ENCODE measurements at places on chromosomes 1 and 21.

GRCh38 chr21:27246741-27247140 is 279.9 kb upstream of the ADAMTS5 start:
- no peak for DNase-seq

GRCh38 chr21:15631342-15631741 is 98.4 kb upstream of the USP25 start:
- DNase-seq: no peak

DNA sequence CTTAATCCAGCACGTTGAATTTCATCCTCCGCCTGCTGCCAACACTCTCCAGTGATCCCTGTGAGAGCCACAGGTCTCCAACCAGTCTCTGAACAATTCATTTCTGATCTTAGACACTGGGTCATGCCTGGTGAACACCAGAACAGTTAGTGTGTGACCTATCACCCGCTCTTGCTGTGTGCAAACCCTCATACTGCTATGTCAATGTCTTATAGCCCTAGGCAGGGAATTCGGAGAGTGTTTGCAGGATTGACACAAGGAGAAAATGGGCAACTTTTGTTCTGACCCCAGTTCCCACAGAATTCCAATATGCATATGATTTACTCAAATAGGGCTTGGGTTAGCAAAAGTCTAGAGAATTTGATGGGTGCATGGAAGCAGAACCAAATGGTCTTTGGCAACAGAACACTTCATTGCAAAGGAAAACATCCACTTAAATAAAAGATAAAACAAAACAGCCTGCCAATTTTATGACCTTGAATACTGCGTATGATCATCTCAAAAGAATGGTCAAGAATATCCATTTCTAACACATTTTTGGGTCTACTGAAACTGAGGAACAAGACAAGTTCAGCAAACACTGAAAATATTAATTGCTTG is 23.0 kb upstream of the GUCA2B start:
- DNase-seq: no peak

DNA sequence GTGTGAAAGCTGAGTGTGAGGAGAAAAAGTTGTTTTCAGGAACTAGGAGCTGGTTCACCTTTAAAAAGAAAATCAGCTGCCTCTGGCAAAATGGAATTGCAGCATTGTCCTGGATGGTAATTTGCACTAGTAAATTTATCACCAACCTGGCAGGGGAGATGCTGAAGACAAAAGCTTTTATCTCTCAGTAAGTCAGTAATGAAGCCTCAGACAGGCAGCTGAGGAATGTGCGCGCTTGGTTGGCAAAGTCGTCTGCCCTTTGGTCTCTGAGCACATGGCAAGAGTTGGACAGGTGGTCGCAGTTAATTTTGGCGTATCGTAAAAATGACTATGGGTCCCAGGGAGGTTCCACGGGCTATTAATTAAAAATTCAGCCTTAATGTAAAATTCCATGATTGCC is 131.9 kb downstream of the BACH1 start:
- DNase-seq: no peak

DNA sequence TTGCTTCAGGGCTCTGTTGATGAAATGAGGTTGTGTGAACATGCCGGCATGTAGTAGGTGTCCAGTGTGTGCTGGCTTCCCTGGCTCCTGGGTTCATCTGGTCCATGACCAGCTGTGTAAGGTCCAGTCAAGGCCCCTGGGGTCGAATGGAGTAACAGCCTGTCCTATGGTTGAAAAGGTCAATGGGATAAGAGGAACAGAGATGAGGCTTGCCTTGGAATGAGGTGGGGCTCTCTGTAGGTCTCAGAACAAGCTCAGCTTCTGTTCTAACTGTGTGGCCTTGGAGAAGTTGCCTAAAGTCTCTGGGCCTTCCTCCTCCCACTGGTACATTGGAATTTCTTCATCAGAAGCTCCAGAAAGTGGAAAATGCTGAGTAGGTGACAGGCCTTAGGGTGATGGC is 26.6 kb downstream of the RPS6KA1 start:
- DNase-seq: no peak

DNA sequence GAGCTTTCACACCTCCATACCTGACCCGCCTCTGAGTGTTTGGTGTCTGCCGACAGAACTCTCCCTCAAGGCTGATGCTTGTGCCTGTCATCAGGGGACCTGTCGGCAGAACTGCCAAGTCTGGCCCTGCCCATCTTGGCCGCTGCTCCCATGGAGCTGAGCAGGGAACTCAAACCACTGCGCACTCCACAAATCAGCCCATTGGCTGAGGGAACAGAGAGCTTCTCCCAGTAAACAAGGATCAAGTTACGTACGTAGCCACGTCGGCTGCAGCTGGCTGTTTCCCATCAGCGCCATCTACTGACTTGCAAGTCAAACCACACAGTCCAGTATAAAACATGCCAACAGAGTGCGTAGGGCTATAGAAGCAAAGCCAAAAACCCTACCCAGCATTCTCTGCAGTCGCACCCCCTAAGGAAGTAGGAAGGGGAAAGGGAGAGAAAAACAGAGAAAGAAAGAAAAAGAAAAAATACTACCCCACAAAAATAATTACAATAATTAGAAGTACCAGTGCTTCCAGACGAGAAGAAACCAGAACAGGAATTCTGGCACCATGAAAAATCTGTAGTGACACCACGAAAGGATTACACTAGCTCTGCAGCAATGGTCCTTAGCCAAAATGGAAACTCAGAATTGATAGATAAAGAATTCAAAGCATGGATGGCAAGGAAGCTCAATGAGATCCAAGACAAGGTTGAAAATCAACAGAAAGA is 13.1 kb downstream of the KRTAP13-1 start:
- DNase-seq: peak; percentile 59

DNA sequence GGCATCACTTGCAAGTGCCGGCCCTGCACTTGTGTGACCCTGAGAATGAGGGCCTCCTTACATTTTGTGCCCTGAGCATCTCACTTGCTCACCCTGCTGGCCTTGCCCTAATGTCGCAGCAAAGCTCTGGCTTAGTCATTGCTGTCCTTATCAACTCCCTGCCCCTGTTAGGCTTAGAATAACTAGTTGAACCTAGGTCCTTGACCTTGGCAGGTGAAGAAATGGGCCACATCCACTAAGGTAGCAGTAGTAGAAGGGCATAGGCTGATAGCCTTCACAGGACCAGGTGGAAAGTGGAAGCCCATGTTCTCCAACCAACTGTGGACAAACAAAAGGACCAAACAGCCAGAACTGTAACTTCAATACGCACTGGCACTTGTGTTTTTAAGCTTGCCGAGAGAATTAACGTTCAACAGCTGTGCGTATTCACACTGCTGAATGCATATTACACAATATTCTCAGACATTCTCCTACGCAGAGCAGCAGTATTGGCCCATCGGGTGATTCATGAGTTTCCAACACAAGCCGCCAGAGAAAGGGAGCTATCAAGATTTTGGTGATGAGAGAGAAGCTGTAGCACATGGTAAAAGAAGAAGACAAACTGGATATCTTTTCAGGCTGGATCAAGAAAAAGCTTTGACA is 27.7 kb upstream of the PTGFRN start:
- DNase-seq: no peak

- no peak for DNase-seq
Measured at GRCh38 chr1:35394386-35394785, 125.9 kb downstream of the ZMYM4 start.

DNA sequence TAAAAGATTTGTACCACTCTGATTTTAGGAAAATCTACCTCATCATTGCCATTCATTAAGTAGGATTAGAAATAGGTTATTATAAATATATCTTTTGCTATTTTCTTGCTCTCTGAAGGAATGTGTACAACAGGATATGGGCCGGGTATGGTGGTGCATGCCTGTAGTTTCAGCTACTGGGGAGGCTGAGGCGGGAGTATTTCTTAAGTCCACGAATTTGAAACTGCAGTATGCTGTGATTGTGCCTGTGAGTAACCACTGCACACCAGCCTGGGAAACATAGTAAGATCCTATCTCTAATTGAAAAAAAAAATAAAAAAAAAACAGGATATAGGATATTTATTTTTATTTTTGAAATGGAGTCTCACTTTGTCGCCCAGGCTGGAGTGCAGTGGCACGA is 50.0 kb downstream of the CLIC4 start:
- DNase-seq: no peak

- DNase-seq: no peak
Measured at GRCh38 chr1:206962272-206962671, 8.0 kb downstream of the FCAMR start.

DNA sequence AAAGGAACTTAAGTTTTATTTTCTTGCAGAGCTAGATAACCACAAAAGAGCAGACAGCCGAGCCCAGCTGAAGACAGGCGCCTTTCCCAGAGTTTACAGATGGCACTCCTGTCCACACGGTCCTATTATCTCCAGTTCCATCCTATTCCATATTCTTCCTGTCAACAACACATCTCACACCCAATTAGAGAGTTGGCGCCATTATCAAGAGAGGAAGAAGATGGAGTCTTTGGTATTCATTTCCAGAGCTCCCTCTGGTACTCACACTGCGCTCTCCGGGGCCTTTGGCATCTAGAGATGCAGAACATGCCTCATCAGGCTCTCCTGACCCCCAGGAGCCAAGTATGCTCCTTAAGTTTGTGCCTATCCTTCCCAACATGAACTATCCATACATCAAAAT is 43.3 kb upstream of the SIPA1L2 start:
- DNase-seq: no peak

DNA sequence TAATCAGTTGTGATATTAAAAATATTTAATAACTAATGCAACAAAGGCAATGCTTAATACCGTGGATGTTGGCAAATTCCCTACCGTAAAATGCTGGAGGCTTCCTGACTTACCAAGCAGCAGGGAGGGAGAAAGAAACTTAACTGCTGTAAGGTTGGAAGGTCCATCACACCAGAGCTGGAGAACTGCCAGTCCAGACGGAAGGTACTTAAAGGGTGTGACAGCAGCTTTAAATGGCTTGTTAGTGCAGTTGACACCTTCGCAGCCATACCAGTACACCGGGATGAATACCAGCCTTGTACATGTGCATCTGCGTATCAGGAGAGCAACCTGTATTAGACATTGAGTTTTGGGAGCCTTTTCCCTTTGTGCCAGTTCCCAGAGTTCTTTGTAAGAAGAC is 269.5 kb upstream of the NCAM2 start:
- no peak for DNase-seq

DNA sequence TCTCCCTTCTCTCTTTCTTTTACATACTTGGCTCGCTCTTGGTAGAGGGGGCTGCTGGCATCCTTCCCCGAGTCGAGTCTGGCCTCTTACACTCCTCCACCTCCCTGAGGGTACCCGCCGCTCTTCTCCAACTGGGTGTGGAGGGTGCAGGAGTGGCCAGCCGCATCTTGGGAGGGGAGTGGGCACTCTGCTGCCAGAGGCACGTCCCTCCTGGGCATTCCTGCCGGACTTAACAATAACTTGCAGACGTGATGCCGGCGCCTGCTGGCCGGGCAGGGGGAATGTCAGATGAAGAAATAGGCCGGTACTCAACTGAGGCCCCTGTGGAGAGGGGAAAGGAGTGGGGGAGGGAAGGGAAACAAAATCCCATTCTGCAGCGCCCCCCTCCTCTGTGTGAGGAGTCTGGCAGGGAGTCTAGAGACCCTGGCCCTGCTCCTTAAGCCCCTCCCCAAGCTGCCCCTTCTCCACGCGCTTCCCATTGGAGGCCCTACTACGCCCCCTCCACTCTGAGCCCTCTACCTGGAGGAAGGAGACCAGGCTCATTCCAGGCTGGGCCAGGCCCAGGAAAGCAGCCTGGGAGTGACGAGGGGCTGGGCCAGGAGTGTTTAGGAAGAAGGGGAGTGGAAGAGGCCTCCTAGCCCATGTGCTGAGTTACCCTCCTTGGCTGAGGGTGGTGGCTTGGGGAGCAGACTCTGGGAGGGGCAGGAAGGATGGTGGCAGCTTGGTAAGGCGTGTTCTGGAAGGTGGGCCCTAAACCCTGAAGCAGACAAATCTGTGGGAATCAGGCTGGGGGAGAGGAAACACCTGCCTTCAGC is 1.8 kb downstream of the ATP2B4 start:
- DNase-seq: peak; percentile 37

DNA sequence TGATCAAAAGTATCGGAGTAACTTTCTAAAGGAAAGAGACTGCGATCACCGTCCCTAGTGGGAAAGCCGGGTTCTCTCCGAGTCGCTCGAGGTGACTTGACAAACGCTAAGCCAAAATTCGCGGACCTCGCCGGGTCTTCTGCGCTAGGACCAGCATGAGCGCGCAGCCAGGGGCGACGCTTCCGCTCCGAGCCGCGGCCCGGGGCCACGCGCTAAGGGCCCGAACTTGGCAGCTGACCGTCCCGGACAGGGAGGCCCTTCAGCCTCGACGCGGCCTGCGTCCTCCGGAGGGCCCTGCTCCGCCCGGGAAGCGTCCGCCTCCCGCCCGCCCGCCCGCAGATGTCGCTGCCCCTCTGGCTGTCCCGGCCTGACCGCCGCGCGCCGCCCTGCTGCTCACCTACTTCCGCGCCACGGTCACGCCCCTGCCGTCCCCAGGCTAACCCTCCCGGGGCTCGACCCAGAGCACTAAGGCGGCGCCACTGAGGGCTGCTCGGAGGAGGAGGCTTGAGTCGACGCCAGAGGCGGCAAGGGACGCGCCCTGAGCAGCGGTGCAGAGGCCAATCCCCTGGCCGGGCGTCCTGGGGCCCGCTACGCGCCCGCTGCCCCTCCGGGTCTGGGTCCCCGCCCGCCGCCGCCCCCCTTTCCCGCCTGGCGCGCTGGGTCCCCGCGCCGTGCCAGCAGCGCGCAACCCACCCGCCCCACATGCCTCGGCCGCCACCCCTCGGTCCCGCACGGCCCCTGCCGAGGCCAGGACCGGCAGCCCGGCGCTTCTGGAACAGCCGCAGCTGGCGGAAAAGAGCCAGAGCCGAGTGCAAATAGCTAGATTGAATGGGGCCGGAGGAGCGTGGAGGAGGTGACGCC is 896 bp upstream of the DUSP10 start:
- peak; percentile 62 for DNase-seq

GRCh38 chr1:25469177-25469576 is 38.5 kb downstream of the MACO1 start:
- no peak for DNase-seq

DNA sequence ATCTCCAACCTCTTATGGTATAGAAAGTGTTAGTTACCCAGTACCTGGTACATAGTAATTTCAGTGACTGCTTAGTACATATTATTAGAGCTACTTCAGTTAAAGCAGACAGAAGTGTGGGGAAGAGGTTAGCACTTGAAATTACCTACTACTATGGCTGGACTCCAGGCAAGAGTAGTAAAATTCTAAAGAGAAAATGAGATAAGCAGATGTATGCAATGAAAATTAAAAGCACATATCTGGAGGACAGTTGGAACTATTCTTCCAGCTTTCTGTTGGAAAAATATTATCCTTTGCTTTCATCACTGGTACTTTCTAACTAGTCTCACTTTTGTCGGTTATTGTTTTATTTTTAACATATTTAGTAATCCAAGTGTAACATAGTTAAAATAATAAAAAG is 23.7 kb downstream of the DHX9 start:
- no peak for DNase-seq

DNA sequence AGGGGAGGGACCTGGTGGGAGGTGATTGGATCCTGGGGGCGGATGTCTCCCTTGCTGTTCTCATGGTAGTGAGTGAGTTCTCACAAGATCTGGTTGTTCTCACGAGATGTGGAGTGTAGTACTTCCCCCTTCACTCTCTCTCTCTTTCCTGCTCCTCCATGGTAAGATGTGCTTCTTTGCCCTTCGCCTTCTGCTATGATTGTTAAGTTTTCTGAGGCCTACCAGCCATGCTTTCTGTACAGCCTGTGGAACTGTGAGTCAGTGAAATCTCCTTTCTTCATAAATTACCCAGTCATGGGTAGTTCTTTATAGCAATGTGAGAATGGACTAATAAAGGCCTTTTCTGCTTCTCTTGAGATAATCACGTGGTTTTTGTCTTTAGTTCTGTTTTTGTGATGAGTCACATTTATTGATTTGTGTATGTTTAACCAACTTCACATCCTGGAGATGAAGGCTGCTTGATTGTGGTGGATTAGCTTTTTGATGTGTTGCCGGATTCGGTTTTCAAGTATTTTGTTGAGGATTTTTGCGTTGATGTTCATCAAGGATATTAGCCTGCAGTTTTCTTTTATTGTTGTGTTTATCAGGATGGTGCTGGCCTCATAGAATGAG is 45.5 kb downstream of the RABGAP1L start:
- DNase-seq: no peak
